Stimulated activated CD8-positive, alpha-beta memory T cell treated with anti-CD3 and anti-CD28 coated beads, Interleukin-4, amount 100 ng/mL, for 24 hours (primary cell): ENCODE measurements at places on chromosomes 7 and 10.

GRCh38 chr7:108083980-108084379 is 46.2 kb downstream of the LAMB4 start:
- DNase-seq = no peak

DNA sequence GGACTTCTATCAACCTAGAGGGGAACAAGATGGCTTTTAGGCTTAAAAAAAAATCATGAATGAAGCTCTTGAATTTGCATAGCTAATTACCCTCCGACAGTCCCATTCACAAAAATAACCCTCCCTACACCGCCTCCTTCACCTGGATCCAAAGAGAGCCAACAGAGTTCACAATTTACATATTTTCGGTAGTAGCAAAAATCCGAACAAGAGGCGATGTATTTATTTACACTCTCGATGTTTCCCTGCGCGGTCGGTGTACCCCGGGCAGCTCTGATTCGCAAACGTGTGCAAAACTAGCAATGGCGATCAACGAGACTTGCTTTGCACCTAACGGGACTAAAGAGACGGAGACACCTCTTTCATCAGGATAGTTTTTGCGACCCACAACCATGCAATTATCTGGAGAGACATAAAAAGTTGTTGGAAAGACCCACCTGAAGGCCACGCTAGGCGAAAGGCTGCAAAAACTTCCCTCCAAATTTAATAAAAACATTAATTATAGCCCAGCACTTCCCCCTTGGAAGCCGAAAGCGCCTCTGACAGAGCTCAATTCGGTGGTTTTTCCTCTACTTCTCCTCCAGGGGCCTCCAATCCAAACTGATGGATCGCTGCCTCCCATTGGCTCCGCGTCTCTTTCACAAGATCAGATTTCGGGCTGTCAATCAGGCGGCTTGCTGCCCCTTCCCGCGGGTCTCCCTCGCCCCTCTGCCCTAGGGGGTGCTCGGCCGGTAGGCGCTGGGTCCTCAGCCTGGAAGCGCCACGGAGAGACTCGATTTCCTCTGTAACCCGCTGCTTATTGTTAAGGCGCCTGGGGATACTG is at the start of gene ETV1:
TSS of gene ETV1 (minus strand) at position 541 of the 823 bp plus-strand sequence. CDS start 614 bp downstream, outside the sequence.
- no peak for DNase-seq

DNA sequence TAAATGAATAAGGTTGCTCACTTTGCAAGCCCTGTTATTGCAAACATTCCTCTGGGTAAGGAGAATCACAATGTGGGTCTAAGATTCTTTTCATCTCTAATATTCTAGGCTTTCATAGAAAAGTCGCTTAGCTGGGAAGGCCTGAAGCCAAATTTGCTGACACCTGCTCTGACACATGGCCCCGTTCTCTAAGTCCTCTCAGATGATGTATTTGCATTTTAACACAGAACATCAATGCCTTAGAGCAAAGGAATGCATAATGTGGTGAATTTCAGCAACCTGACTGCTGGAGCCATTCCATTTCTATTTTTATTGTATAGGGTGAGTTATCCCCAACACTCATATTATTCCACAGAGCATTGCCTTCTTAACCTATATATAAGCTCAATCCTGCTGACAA is 682.1 kb upstream of the NRP1 start:
- DNase-seq = no peak

DNA sequence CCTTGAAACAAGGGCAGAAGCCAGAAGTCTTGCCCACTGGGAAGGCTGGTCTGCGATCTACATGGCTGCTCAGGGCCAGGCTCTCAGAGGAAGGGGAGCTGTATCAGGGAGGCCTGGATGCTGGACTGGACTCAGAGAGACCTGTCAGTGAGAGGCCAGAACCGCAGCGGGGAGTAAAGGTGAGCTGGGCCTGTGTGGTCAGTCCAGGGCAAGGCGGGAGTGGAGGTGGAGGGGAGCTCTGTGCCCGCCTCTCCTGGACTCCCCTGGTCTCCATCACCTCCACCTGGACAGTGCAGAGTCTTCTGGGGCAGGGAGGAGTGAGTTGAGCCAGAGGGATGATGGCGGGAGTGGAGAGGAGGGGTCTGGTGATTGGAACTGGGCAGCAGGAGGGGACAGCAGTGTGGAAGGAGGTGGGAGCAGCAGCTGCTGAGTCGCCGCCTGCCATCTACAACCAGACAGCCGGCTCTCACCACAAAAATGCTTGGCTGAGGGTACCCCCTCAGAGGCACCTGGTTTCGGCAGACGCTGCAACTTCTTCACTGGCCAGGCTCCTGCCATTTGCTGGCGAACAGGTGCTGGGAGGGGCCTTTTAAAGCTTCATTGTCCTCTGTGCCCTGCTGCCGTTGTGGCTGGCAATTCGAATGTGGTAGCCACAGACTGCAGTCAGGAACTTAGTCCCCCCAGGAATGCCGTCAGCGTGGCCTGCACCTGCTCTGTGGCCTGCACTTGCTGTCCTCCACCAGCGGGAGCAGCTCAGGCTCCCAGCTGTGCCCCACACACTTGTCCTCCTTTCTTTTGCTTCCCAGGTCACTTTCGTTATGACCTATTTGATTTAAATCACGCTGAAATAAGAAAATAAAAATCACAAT is 3.5 kb downstream of the RASSF4 start:
- DNase-seq = no peak

DNA sequence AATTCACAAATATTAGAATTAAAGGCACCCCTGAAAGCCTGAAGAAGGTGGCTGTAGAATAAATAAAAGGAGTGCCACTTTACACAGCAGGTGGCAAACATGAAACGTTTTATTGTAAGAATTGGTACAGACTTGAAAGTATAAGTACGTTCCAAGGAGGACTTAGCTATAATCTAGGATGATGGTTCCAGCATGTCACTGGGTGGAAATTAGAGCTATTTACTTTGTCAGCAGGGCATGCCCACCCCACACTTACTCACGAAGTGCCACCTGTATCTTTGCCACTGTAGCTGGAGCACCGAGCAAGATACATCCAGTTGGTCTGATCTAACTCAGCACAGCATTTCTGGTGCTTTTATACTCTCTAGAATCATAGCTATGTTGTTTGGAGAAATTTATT is 97.8 kb downstream of the GRM8 start:
- no peak for DNase-seq

DNA sequence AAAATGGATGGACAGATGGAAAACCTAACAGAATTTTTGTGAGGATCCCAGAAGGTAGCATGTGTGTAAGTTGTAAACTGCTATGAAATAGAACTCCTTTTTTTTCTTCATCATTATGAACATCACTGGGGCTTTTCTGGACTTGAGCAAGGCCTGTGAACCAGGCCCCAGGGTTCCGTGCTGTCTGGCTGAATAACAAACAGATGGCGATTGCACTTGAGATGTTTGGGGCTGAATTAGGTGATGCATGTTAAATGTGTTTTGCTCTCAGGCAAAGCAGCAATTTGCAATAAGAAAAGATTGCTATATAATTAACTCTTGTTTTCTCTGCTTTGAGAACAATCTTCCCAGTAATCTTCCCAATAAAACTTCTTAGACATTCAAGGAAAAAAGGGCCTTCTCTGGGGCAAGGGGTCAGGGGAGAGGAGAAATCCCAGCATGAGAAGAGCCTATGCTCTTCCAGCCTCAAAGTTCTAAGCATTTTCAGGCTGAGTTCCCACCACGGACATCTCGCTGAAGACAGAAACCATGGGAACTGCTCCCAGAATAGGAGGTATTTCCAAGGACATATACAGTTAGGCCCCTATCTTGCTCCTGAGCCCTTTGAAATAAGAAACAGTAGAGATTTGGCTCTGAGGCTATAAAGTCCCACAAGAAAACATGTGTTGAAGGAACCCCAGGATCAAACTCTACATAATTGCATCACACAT is 98.7 kb downstream of the ITIH5 start:
- no peak for DNase-seq
